Chondrocyte (in vitro differentiated cells): ENCODE measurements at places on chromosomes 4 and X.
A peak's percentile ranks its signal among the peaks of the same experiment; 100 is the strongest.

GRCh38 chrX:10923466-10923865, 187.7 kb upstream of the HCCS start:
- no peak for DNase-seq

GRCh38 chr4:110902500-110902899, 279.6 kb upstream of the PITX2 start:
- DNase-seq = no peak

DNA sequence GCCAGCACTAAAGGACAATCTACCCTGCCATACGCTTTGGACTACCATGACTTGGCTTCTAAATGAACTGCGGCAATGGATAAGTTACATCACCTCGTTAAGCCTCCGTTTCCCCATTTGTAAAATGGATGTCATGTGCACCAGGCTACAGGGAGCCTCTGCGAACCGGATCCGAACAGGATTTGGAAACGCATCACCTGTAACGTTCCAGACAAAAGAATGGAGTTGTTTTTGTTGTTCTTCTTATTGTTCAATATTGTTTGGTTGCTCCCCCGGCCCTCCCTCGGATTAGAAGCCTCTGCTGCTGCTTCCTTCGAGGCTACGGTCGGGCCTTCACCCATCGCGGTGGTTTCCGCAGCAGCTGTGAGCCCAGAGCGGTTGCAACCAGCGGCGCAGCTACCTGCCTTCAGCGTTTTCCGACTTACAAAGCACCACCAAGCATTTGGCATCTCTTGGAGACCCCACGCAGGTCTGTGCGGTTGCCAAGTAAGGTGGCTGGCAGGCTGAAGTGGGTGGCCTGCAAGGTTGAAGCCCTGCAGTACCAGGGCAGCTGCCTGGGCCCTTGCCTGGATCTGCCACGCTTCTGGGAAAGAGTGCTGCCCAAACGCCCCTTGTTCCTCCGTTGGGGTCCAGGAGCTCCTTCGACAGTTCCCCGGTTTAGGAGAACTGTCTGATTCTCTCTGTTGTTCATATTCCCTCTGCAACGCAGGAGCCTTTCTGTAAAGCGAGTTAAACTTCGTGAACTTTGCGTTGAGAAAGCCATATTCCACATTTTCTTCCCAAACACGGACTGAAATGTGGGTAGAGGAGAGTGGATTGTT, 7.1 kb downstream of the NKX3-2 start:
- DNase-seq = no peak

DNA sequence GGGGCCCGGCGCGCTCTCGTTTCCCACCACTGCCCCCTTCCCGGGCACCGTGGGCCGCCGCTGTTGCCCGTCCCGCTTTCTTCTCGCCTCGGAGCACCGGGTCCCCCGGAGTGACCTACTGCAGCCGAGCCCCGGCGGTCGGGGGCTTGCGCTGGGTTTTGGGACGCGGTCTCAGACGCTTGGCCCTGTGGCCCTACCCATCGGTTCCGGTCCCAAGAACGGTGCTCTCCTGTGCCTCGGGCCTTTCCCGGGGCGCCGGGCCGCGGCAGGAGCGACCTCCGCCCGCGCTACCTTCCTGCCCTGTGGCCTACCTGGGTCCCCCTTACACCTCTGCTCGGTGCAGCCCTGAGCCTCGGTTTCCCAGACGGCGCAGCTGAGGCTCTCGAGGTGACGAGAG, 21.6 kb upstream of the HMX1 start:
- DNase-seq = no peak

DNA sequence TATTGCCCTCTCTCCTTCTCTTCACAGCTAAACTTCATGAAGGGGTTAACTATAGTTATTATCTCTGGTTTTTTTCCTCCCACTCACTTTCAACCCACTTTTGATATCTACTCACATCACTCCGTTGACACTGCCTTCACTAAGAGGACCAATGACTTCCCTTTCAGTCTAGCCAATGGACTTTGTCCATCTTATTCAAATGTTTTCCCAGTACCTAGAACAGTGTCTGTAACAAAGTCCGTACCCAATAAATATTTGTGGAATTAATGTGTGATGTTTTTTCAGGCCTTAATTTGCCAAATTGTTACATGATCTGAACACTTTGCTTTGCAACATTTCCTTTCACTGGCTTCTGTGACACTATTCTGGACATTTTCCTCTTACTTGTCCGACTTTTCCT, 106.0 kb upstream of the AR start:
- DNase-seq = no peak

- no peak for DNase-seq
These were observed 182.5 kb upstream of the GALNT7 start for GRCh38 chr4:172986114-172986513.

- no peak for DNase-seq
These were observed 590 bp upstream of the NAF1 start for GRCh38 chr4:163167333-163167626.

GRCh38 chrX:8987672-8988250, 46.2 kb downstream of the FAM9B start:
- DNase-seq = no peak

GRCh38 chr4:83139514-83140156, 25.1 kb upstream of the PLAC8 start:
- DNase-seq = no peak

- no peak for DNase-seq
These were observed 127.2 kb downstream of the NR3C2 start for GRCh38 chr4:148315049-148315448.

DNA sequence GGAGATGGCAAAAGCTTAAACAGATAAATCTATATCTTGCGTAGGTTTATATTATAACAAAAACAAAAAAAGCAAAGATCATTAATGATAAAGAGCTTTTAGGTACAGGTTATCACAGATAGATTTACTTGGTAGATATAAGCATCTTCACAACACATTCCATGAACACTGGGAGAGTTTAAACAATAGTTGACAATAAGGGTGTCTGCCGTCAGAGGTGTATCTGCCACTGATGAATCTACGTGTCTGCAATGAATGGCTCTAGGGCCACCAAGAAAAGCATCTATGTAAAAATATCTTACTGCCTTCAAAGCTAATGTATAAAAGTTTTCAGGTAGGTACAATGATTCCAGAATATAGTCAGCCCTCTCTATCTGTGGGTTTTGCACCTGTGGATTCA, 43.7 kb downstream of the RASGEF1B start:
- DNase-seq = no peak

GRCh38 chr4:163701916-163702315, 207.4 kb downstream of the TMA16 start:
- DNase-seq = no peak

GRCh38 chr4:122689972-122690371, 42.5 kb upstream of the BBS12 start:
- no peak for DNase-seq

DNA sequence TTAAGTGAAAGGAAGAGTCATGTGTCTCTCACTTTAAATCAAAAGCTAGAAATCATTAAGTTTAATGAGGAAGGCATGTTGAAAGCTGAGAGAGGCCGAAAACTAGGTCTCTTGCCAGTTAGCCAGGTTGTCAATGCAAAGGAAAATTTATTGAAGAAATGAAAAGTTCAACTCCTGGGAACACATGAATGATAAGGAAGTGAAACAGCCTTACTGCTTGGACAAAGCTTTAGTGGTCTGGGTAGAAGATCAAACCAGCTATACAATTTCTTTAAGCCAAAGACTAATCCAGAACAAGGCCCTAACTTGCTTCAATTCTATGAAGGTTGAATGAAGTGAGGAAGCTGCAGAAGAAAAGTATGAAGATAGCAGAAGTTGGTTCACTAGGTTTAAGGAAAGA, 24.9 kb downstream of the RHOH start:
- DNase-seq = no peak

GRCh38 chr4:78544678-78545077, 6.9 kb upstream of the ANXA3 start:
- no peak for DNase-seq

GRCh38 chrX:40154853-40155588, 57.3 kb upstream of the BCOR start:
- DNase-seq = peak; percentile 88

- no peak for DNase-seq
These were observed 16.9 kb downstream of the FNIP2 start for GRCh38 chr4:158785718-158786117.

DNA sequence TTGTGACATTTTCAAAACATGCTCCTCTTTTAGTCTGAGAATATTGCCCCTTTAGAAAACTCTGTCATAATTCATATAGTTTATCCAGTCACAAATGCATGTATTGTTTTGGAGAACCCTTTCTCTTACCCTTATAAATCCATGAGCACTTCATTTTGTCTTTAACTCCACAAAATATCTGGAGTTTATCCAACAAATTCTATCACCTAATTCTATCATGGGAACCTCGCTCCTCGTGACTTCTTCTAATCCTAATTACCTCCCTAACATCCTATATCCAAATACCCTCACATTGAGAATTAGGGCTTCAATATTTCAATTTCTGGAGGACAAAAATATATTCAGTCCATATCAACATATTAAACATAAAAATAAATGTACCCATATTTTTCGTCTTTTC, 1565.9 kb downstream of the ARAP2 start:
- DNase-seq = no peak

DNA sequence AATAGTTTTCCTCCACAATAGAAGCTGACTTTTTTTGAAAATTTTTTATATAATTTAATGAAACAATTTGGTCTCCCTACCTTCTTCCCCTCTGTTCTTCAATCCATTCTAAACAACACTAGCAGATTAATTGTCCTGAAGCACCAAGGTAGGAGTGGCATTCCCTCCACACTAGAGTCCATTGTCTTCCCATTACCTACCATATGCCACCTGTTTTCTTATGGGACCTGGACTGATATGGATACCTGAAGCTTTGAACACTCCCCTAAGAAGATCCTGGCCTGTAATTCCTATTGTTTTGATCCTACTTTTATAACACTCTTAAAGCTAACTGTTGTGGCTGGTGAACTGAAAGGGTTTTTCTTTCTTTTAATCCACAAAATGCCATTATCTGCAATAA, 92.0 kb downstream of the APBB2 start:
- DNase-seq = no peak

DNA sequence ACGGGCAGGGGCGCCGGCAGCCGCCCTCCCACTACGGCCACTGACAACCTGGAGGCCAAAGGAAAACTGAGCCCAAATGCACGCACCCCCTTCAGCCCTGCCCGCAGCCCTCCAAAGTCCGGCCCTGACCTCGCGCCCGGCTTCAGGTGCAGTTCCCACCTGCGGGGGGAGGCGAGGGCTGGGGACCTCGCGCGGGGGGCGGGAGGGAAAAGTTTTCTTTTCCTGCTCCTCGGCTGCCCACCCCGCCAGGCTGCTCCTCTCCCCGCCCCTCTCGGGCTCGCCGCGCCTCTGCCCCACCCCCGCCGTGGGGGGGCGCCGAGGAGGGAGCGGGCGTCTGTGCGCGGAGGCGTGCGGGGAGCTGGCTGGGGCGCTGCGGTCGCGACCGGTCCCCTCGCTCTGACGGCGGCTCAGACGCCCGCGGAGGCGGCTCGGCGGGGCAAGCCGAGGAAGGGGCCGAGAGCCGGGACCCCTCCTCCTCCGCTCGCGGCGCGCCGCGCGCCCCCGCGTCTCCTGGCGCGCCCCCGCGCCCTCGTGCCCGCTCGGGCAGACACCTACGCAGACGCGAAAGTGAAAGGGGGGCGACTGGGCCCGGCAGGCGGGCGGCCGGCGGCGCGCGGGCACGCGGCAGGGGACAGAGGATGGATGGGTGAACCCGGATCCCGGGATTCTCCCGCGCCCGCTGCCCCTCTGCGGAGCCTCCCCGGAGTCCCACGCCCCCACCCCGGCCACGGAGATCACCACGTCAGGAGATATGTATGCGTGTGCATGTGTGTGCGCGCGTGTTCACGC, 3.1 kb upstream of the NR3C2 start:
- peak; percentile 70 for DNase-seq

DNA sequence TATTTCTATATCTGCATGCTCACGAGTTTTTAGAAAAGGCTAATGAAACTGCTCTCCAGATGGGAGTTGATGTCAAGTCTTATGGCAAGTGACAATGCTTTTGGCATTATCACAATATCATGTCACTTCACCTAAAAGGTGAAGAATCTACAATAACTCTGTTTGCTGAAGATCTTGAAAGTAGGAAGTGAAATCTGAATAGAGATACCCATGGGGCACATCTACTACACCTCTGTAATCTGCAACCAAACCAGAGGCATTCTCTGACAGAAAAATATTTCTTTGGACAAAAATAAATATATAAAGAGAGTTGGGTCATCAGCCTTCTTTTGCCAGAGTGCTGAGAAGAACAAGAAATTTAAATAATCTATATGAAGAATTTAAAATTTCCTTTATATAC, 3.9 kb upstream of the VAMP7 start:
- no peak for DNase-seq

GRCh38 chrX:139776599-139776998, 68.6 kb upstream of the MCF2 start:
- DNase-seq = no peak

DNA sequence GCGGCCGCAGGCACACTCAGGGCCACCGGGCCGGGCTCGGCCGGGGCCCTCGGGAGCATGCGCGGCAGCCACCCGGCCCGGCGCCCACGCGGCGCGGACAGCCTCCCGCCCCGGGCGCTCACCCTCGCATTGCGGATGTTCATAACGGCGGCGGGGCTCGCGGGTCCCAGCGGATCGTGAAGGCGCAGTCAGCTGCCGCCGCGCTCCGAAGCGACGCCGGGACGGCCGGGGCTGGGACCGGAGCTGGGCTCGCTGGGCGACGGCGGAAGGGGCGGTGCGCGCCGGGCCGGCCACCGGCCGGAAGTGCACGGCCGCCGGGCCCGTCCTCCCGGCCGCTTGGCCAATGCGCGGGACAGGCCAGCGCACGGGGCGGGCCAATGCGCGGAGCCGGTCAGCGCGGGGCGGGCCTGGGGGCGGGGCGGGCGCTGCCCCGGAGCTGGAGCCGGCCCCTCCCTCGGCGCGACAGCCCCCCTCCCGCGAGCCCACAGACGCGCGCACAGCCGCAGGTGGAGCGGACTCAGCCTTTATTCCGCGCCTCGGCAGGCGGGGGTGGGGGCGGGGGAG, at the start of gene NAA10:
NAA10 (minus strand) TSS at position 276 of the 564 bp plus-strand sequence; CDS start at position 143, 133 bp downstream.
- DNase-seq = no peak

DNA sequence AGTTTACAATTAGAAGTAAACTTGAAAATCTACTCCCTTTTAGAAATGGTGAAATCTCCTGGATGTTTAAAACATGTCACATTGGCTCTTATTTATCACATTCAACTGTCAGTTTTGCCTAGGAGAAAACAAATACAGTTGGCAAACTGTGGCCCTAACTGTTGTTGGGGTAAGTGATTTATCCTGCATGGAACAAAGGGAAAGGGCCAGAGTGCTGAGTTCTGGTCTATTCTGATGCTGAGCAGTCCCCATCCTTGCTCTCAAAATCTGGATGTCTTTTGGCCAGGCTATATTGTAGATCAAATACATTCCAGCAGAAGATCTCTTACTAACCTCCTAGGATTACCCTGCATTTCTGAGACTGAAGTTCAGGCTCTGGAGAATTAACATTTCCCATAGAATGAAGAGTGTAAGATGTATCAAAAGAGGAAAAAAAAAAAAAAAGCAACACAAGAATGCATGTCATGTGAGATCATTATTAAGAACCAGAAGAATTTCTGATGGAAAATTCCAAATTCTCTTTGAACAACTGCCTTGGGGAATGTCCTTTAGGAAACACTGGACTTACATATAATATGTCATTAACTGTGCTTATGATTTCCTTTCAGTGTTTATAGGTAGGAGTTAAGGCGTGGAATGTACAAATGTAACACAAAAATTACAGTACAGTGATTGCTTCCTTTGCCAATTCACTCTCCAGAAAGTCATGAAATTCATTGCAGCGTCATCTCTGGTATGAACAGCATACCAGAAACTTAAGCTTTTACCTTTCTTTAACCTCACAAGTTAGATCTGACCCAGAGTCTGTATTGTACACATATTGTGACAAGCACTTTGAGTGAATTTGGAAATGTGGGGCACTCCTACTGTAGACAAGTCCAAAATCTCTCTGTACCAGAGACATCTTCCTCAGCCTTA, 1012.5 kb upstream of the LCORL start:
- DNase-seq = no peak

GRCh38 chr4:48779095-48779997, 733 bp downstream of the FRYL start:
- DNase-seq = peak; percentile 93
